ENCODE measurements at places on chromosomes 3 and 15.
A peak's percentile ranks its signal among the peaks of the same experiment; 100 is the strongest.

GRCh38 chr15:101148166-101148880 lies 103.5 kb downstream of the CHSY1 start:
- no peak for DNase-seq

DNA sequence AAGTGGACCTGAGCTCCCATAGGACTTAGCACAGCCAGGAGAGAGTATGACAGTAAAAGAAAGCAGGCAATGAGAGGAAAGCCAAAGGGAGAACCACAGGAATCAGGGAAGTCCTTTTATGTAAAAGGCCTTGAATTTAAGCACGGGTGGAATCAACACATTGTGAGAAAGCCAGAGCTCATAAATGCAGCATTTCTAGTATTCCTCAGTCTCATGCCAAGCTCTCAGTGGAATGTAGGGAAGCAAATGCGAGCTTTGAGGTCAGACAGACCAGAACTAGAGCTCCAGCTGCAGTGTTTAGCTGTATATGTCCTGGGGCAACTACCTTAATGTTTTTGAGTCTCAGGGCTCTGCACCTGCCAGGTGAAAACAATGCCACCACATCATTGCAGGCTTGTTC lies 132.1 kb upstream of the TRIM42 start:
- peak; percentile 35 for DNase-seq

DNA sequence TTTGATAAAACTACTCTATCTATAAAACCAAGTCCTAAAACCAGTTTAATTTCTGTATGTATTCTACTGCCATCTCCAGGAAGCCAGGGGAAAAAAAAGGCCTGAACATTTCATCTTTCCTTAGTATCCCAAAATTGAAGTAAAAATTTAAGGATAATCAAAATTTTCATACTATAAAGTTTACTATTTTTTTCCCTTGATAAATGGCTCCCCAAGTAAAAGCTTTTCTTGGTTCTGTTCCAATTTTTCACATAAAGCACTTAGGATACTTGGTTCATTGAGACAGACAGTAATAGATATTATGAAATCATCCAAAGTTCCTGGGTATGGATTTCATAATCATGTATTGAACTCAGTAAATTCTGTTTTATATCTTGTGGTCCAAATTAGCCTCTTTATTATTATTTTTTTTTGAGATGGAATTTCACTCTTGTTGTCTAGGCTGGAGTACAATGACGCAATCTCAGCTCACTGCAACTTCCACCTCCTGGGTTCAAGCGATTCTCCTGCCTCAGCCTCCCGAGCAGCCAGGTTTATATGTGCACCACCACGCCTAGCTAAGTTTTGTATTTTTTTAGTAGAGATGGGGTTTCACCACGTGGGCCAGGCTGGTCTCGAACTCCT lies 34.5 kb downstream of the ICE2 start:
- DNase-seq = peak; percentile 79

DNA sequence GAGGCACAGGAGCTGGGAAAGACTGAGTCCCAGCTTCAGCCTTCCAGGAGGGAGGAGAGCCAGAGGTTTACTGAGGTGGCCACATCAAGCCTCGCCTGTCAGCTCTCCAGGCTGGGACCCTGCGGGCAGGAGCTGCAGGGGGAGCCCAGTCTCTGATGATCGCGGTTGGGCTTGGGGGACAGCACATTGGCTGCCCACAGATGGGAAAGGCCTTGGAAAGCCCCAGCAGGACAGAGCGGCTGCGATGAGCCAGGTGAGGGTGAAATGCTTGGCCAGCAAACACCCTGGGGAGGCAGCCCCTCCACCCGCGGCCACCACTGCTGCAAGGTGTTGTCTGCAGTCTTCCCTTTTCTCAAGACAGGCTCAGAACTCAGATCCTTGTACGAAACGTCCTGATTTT lies 31.2 kb downstream of the SEC61A1 start:
- no peak for DNase-seq

DNA sequence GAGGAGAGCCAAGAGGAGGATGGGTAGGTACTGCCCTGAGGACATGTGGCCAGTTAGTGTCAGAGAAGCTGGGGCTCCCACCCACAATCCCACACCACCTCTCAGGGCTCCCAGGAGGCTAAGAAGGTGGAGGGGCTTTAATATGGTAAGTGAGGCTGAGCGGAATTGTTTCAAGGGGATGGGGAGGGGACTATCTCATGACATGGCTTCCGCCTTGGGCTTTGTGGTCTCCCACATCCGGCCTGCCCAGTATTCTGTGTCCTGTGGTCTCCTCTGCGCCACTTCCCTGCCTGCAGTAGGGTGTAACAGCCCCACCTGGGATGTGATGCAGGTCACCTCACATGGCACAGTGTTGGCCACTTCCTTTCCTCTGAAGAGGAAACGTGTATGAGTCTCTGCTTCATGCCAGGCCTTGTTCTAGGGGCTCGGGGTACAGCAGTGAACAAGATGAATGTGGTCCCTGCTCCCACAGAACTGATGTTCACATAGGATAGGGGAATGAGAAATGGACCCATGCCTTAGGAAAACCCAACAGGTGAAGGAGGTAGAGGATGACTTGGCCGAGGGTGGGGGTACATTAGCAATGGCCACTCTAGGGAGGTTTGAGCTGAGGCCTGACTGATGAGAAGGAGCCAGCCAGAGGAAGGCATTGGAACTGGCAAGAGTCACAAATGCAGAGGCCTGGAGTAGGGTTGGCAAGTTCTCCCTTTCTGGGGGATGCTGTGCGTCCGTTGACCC lies 3.2 kb downstream of the NEIL1 start:
- DNase-seq = no peak

- peak; percentile 31 for DNase-seq
These were observed at the start of gene NDN for GRCh38 chr15:23687143-23687470. Gene NDN, minus strand, starts transcription at chr15:23687305. Its CDS starts 88 bp downstream, at chr15:23687217.

- no peak for DNase-seq
These were observed 7.6 kb upstream of the SPTBN5 start for GRCh38 chr15:41901431-41901830.

DNA sequence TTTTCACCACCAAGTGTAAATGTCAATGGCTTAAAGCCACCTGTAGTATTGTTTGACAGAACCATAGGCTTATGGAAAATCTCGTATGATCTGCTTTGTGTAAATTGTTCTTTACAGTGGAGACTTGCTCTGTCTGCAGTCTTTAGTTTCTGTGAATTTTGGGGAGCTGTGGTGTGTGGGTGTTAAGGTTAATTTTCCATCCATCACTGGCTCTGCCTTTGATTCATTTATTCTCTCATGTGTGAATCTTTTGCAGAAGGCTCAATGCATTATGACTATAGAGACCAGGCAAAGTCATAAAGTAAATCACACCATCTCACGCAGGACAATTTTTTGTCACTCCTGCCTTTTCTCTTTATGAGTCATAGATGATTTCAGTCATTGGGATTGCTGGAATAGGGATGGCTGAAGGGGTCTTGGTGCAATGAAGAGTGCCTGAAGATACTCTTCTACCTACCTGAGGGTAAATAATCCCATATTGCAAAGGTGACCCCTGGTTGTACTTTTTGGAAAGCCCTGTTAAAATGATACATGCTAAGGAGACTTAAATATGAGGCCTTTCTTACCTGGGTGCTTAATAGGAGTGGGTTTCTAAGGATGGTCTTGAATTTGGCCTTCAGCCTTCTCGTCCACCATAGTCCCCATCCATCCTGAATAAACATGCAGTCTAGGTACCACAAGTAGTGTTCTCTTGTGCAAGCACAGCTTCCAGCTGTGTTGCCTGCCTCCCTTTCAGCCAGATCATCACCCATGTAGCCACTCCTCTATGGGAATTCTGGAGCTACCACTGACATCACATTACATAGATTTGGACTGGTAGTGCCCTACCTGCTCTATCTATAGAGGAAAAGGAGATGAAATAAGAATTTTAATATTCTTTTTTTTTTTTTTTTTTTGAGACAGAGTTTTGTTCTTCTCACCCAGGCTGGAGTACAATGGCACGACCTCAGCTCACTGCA lies 14.3 kb downstream of the TGFBR2 start:
- no peak for DNase-seq

- peak; percentile 70 for DNase-seq
These were observed 527 bp downstream of the B2M start for GRCh38 chr15:44711743-44712345.

DNA sequence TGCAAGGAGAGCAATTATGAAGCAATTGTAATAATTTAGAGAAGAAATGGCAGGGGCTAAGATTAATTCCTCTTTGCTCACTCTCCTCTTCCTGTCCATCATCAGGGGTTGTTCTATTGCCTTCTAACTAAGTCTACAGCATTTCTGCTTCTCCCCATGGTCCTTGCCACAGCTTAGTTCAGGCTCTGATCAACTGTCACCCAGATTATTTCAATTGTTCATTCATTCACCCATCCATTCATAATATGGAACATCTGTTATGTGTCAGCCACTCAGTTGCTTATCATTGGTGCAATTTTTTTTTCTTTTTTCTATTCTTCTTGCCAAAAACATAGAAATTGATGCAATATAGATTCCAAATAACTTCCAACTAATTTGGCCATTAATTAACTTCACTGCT lies 93.2 kb downstream of the CD47 start:
- no peak for DNase-seq

DNA sequence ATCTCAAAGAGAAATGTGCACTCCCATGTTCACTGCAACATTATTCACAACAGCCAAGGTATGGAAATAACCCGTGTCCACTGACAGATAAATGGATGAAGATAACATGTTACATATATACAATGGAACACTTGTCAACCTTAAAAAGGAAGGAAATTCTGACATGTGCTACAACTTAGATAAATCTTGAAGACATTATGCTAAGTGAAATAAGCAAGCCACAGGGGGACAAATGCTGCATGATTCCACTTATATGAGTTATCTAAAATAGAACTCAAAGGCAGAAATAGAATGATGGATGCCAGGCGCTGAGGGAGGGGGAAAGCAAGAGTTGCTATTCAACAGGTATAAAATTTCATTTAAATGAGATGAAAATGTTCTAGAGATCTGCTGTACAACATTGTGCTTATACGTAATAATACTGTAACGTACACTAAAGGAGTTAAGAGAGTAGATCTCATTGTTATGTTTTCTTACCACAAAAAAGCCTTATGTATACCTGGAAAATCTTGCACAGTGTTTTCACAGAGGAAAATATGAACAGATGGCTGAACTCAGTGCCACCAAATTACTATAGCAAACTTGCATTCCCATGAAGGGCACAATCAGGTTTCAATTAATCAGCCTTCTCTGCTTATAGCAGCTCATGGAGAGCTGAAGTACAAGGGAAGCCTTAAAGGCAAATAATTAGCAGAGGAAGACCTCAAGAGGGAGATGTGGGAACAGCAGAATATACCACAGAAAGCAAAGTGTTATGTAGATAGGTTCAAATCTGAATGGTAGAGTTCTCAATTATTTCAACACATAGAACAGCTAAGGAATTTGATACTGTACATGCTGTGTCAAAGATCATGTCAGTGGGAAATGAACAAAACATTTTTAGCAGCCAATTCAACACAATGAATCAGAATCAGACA lies 8.1 kb upstream of the VPS39 start:
- peak; percentile 48 for DNase-seq

- no peak for DNase-seq
These were observed 73.4 kb downstream of the ALCAM start for GRCh38 chr3:105440113-105440512.

DNA sequence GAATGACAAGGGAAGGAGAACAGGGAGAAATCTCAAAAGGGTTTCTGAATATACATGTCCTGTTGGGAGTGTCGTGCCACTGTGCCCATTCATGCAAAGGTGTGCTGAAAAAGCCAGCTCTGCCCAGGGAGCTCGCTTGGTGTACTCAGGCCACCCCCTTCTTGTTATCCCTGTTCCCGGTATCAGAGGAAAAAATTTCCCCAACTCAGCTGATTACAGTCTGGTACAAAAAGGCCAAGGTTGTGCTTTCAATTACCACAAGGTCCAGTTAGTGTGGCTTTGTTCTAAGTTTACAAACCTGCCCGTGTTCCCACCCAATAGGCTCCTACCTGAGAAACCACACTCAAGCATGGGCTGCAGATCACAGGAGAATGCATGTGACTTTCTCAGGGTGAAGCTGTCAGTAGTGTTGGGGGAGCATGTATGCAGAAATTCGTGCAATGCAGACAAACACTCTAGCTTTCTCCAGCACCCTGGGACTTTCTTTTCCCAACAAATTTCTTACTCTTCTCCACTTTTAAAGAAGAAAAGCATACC lies 648.5 kb downstream of the NR2F2 start:
- no peak for DNase-seq

GRCh38 chr15:68157074-68157473 lies 48.1 kb downstream of the CALML4 start:
- DNase-seq = no peak

GRCh38 chr15:43854801-43855200 lies 28.0 kb downstream of the WDR76 start:
- peak; percentile 49 for DNase-seq

- peak; percentile 4 for DNase-seq
These were observed 128.0 kb downstream of the LRIG1 start for GRCh38 chr3:66372681-66373350.

DNA sequence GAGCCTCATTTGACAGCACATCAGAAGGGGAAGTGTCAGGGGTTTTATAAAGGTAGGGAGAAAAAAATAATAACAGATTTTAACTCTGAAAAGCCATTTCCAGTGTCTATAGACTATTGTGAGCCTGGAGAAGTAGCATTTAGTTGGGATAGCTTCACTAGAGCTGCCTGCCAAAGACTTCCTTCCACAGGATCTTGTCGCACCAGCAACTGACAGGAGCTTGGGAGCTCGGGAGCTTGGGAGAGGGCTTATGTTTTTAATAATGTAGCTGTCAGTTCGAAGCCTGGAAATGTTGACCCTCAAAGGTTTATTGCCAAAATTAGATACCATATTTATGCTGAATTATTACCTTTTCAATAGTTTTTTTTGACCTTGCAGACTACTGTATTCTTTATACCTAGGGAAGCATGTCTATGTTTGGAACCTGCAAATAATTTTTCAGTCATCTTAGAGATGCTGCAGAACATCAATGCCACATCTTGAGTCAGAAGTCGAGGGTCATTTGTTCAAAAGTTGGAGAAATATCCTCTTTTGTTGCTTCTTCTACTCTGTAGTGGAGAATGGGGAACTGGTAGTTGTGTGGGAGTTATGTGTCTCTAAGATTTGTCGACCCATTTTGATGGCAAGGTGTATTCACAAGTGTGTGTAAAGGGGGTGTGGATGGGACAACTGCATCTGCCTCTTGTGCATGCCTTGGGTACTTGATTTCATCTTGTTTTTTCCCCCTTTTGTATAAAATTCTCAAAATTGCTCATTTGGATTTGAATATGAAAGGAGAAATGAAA lies 41.7 kb downstream of the ARPP21 start:
- no peak for DNase-seq

DNA sequence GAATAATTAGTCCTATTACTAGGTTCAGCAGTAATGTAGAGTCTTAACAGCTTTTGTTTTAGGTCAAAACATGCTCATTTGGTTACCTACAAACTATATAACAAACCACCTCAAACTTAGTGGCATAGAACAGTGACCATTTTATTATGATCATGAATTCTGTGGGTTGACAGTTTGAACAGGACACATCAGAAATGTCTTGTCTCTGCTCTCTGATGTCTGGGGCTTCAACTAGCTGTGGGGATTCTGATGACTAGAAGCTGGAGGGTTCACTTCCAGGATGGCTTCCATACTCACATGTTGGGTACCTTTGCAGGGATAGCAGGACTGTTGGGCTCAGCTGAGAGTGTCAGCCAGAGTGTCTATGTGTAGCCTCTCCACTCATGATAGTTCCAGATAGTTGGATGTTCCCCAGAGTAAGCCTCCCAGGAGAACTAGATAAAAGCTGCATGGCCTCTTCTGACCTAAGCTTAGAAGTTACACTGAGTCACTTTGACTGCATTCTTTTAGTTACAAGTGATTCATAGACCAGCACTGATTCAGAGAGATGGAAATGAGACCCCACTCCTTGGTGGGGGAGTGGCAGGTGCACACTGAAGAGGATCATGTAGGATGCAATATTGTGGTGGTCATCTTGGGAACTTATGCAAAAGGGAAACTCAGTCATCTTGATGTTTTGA lies 32.6 kb downstream of the PLCL2 start:
- DNase-seq = no peak
